ENCODE measurements at places on chromosomes 2 and 18.
A peak's percentile ranks its signal among the peaks of the same experiment; 100 is the strongest.

DNA sequence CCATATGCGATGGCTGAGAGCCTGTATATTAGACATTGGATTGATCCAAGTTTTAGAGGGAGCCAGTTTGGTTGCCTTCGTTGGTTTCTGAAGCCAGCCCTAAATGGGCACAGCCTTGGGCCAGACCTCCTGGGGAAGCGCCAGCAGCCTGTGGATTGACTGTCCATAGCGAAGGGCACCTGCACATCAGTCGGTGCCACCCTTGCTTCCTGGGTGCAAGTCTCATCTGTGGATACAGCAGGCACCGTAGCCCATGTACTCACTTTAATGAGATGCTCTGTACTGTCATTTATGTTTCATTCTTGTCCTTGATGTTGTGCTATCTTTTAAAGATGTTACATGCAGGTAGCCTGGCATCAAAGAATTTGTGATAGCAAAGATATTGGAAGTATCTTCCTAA lies 536.4 kb upstream of the NRP2 start:
- no peak for DNase-seq

DNA sequence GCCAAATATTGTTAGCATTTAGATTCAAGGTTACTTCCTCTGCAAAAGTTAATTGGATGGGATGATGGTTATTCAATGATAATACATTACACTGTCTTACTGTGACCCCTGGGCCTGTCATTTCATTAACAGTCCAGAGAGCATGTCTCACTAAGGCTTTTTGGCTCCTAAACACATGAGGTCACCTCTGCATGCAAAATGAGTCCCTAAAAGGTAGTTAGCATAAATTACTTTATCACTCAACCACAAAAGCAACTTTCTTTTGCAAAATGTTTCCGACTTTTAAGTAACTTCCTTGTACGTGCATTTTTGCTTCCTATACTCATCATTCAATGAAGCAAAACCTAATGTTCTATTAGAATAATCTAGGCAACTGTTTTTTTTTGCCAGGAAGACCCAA lies 16.8 kb upstream of the AGFG1 start:
- DNase-seq = no peak

DNA sequence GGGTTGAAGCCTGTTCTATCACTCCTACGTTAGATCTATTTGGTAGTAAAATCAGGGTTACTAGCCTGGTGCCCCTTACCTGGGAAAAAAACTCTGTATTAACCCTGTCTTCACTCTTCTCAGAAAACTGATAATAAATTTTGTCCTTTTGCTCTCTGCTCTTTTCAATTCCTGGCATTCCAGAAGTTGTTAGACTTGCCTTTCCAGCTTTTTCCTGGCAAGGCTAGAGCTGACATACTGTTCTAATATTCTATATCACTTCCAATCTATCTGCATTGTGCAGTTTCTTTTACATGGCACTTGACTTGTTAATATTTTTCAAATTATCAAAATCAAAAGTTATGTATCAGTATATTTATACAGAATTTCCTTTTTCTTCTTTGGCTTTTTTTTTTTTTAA lies 162.2 kb downstream of the FIGN start:
- no peak for DNase-seq

- DNase-seq = no peak
Observed at GRCh38 chr2:215618145-215618544, 182.3 kb upstream of the FN1 start.

- no peak for DNase-seq
Observed at GRCh38 chr2:235201756-235202155, 249.9 kb downstream of the SH3BP4 start.

- DNase-seq = peak; percentile 9
Observed at GRCh38 chr2:30239986-30240752, 8.8 kb downstream of the LBH start.

GRCh38 chr2:199997296-199997695 lies 41.9 kb downstream of the MAIP1 start:
- no peak for DNase-seq

- DNase-seq = no peak
Observed at GRCh38 chr2:95353613-95354468, 48.7 kb upstream of the FAHD2A start.

DNA sequence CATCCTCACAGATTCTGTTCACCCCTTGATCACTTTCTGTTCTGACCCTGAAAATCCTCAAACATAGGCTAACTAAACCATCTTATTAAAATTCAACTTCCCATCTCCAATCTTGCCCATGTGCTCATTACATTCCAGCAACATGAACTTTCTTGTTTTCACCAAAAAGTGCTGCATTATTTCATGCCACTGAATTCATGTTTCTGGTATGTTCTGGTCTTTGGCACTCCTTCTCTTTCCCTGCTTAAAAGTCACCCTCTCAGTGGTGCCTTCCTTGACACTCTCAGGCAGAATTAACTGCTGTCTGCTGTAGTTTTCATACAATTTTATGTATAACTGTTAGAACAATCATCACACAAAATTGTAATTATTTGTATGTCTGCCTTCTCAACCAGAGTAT lies 247.7 kb upstream of the RBMS1 start:
- DNase-seq = no peak

DNA sequence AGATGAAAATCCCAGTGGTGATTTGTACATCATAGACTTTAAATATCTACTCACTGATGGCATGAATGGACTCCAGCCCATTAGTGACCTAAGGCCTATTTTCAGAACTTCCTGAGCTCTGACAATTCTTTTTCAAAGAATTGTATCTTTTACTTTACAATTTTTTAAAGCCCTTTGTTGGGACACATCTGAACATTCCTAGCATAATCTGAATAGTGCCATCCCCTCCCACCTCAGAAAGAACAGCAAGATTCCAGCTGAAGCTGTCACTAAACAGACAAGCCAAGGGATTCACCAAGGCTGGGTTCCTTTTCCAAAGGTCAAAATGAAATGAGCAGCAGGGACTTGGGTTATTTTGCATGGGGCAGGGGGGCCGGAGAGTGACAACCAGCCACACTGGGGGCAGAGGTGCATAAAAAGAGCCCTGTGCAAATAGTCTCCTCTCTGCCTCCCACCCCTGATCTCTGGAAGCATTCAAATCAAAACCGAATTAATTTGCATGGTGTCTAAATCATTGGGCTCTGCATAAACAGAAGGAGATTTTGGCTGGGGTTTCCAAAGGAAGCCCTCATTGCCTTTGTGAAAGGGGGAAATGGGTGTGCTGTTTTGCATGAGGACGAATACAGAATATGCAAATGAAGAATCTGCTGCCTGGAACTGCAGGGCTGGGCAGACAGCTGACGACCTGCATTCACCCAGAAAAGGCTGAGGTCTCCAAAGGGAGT lies 17.2 kb downstream of the EPHA4 start:
- DNase-seq = peak; percentile 58

- no peak for DNase-seq
Observed at GRCh38 chr2:187136646-187137045, 287.7 kb upstream of the ZSWIM2 start.

GRCh38 chr2:191857886-191858285 lies 11.0 kb upstream of the CAVIN2 start:
- no peak for DNase-seq
